ENCODE measurements at places on chromosomes 11 and 22. TPM values are rescaled to one million over a fixed set of nuclear protein-coding genes. Genes with fewer than 3 reads are reported as not detected.

- no peak for DNase-seq
These were observed 29.5 kb upstream of the PTH start for GRCh38 chr11:13525257-13525656.

- no peak for DNase-seq
These were observed 580 bp downstream of the DTX4 start for GRCh38 chr11:59172345-59173079.

GRCh38 chr11:117986981-117987574, 884 bp downstream of the IL10RA start:
- DNase-seq = no peak

DNA sequence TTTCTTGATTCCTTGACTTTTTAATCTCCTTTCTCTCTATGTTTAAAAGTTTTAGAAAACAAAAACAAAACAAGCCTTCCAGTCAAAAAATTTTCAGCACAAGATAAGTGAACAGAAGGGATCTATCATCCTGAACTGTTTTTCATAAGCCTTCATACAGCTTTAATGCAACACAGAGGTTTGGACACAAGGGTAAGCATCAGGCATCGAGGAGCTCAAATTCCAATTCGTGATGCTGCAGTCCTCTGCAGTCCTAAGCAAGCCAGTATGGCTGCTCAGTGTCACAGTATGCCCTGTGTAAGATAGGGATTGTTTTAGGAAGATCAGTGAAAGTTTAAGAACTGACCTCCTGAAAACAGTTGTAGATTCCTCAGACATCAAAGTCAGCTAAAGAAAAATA, 740.9 kb downstream of the NTM start:
- no peak for DNase-seq

DNA sequence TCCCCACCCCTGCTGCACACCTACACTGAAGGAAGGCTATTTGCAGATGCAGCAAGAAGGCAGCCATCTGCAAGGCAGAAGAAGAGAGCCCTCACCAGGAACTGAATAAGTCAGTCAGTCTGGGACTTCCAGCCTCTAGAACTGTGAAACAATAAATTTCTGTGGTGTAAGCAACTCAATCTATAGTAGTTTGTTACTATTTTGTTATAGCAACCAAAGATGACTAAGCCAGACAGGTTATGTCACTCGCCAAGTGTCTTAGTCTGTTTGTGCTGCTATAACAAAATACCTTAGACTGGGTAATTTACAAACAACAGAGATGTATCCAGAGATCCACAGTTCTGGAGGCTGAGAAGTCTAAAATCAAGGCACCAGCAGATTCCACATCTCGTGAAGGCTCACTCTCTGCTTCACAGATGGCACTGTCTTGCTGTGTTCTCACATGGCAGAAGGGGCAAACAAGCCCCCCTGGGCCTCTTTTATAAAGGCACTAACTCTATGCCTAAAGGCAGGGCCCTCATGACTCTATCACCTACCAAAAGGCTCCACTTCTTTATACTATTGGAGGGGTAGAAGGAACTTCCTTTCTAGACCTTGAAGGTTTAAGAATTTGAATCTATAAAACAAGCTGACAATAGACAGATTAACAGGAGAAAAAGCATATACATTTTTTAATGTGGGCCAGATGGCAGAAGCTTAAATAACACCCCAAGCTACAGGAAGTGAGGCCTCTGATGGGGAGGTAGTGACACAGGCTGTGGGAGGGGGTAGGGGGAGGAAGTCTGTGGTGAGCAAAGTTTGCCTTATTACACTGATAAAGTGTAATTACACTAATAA, 12.3 kb downstream of the APOL6 start:
- no peak for DNase-seq

DNA sequence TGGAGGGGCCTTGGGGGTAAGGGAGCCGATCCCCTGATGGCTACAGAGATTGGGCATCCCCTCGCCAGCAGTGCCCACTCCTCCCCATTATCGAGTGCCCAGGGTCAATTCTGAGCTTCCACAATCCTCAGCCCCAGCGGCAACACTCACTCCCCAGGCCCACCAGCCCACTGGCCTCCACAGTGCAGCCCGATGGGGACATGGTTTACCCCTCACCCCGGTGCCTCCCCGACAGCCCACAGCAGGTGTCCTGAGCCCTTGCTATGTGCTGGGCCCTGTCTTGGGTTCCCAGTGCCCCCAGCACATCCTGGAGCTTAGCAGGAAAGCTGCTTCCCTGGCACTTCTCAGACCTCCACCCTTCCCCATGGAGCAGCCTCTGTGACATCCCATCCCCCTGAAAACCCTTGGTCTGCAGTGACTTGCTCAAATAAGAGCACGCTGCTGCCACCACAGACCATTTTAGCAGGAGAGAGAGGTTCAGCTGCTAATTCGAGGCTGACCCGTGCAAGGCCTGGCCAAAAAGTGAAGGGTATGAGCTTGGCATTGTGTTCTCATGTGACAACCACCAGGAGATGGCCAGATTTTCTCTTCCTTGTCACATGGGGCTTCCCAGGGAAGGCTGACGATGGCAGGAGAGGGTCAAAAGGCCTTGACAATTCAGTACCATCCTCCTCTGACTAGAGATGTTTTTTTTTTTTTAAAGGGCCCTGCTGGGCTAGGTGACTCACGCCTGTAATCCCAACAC, 23.6 kb downstream of the KCNJ4 start:
- no peak for DNase-seq

DNA sequence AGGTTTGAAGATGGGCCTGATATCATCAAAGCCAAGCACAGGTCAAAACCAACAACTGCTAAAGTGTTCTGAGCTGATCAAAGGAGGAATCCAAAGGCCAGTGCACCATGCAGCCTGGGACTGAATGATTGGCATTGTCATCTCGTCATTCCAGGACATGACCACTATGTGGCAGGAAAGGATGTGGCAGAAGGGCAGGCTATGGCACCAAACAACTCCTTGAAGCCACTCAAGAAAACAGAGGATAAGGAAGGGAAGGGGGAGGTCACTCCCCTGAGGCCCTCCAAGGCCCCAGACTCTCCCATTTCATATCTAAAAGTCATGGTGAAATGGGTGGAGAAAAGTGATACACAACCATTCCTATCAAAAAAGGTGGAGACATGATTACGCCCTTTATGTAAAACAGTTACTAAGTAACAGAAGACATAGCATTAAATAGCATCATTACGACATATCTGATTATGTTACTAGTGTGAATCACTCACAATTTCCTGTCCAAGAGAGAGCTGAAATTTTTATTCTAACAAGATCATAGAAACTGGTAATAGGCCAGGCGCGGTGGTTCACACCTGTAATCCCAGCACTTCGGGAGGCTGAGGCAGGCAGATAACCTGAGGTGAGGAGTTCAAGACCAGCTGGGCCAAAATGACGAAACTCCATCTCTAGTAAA, 49.3 kb downstream of the AHNAK start:
- DNase-seq = peak; percentile 58

GRCh38 chr22:43446037-43446803, 34.4 kb downstream of the MPPED1 start:
- DNase-seq = no peak

DNA sequence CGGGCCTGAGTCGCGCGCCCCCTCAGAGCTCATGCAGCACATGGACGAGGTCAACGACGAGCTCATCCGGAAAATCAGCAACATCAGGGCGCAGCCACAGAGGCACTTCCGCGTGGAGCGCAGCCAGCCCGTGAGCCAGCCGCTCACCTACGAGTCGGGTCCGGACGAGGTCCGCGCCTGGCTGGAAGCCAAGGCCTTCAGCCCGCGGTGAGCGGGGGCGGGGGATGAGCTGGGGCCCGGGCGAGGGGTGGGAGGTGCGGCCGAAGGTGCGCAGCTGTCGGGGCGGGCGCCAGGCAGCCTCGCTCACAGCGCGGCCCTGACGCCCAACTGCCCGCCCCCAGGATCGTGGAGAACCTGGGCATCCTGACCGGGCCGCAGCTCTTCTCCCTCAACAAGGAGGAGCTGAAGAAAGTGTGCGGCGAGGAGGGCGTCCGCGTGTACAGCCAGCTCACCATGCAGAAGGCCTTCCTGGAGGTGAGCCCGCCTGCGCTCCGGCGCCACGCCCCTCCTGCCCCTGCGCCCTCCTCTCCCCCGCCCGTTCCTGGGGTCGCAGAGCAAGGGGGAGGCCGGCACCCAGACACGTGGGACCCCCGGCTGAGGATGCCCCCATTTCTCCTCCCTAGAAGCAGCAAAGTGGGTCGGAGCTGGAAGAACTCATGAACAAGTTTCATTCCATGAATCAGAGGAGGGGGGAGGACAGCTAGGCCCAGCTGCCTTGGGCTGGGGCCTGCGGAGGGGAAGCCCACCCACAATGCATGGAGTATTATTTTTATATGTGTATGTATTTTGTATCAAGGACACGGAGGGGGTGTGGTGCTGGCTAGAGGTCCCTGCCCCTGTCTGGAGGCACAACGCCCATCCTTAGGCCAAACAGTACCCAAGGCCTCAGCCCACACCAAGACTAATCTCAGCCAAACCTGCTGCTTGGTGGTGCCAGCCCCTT, 20.5 kb downstream of the EPS8L2 start:
- DNase-seq = no peak

- no peak for DNase-seq
These were observed 510.6 kb upstream of the RAG2 start for GRCh38 chr11:37108436-37109285.

DNA sequence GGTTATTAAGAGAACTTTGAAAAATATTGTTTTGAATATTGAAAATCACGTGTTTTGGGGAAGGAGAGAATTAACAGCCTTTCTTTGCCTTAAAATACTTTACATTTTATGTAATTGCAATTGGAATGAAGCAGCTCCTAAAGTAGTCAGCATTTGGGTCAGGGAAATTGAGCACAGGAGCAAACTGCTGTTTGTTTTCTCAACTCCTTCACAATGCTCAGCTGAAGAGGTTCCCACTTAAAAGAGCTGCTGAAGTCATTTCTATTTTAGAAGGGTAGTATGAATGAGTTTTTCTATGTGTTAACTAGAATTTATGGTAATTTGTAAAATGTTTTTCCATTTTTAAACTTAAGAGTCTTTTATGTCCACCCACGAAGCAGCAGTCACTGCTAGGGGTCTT, 8.1 kb upstream of the UCP2 start:
- no peak for DNase-seq

GRM5 gene
- not detected for total RNA-seq

Measured in NCI-H460 (cell line).